Stimulated activated CD8-positive, alpha-beta memory T cell treated with anti-CD3 and anti-CD28 coated beads, Interleukin-7, amount 100 ng/mL, for 24 hours (primary cell): ENCODE measurements at places on chromosomes 6 and 20.

DNA sequence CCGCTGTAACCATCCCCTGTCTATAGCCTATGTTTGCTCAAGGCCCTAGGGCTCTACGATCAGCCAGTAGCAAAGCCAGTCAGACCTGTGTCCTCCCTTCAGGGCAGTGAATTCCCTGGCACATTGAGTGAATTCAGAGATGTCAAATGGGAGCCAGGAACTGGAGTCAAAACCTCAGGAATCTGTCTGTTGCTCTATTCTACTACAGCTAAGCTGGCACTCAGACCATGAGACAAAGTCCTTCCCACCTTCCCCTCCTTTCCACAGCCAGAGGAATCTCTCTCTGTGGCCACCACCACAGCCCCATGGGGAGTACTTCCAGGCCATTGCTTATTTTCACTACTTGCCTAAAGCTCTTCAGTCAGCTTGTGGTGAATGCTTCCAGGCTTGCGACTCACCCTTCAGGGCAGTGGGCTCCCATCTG is 82.0 kb downstream of the PKIB start:
- no peak for DNase-seq

GRCh38 chr6:167735951-167736288 is 90.8 kb upstream of the AFDN start:
- DNase-seq = no peak

- DNase-seq = no peak
Measured at GRCh38 chr6:123380257-123380656, 256.5 kb downstream of the TRDN start.

GRCh38 chr6:157019115-157019641 is 242.0 kb downstream of the ARID1B start:
- DNase-seq = no peak

GRCh38 chr20:2706688-2707352 is 14.2 kb downstream of the EBF4 start:
- no peak for DNase-seq

DNA sequence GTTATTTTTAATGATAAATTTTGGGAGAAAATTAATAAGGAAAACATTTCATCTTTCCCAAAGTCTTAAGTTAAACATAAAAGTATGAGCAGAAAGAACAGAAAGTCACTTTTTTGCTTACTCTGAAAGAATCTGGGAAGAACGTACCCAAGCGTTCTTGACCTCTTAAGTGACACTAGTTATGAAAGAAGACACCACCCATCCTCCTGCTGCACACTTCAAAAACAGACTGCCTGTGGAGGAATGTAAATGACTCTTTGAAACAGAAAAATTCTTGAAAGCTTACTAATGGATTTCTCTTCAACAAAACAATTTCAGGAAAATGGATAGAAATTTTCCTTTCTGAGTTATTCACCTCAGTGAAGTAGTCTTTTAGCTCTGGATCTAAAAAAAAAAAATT is 227.7 kb downstream of the MEI4 start:
- no peak for DNase-seq

- no peak for DNase-seq
Measured at GRCh38 chr6:30884521-30885480, 482 bp downstream of the DDR1 start.

GRCh38 chr6:155483858-155484257 is 28.2 kb upstream of the NOX3 start:
- no peak for DNase-seq
